ENCODE measurements at places on chromosomes 4 and X. TPM values are rescaled to one million over a fixed set of nuclear protein-coding genes. Genes with fewer than 3 reads are reported as not detected.

Gene WNK3
- 2.4 TPM for total RNA-seq

Gene CD99
- total RNA-seq: 317 TPM

Gene TMPRSS11F
- not detected for total RNA-seq

Gene MGARP
- total RNA-seq: 1.4 TPM

Gene FMR1NB
- not detected for total RNA-seq

Gene TMPRSS11D
- not detected for total RNA-seq

Gene ARMCX2
- 49.8 TPM for total RNA-seq

Gene CLNK
- total RNA-seq: not detected

Gene ADH7
- not detected for total RNA-seq

Gene IRF2
- total RNA-seq: 50.2 TPM

Gene JCHAIN
- total RNA-seq: 13.3 TPM

Gene CFAP47
- 0.18 TPM for total RNA-seq

Gene FBXL5
- 97.4 TPM for total RNA-seq

Gene DTHD1
- total RNA-seq: 0.62 TPM

Gene RXFP1
- not detected for total RNA-seq

Gene WAS
- total RNA-seq: 14.4 TPM

Gene MAGEB17
- total RNA-seq: not detected

Gene ABLIM2
- 44.4 TPM for total RNA-seq

Gene SYP
- total RNA-seq: 4.2 TPM

Gene ZXDA
- 8.8 TPM for total RNA-seq

Gene IL13RA2
- 1.5 TPM for total RNA-seq

Gene HEPH
- total RNA-seq: 21.2 TPM

Gene VCX3B
- not detected for total RNA-seq

Gene NXF2
- total RNA-seq: not detected

Gene USP51
- total RNA-seq: 3.6 TPM

Gene SMIM31
- not detected for total RNA-seq

Gene ODAPH
- total RNA-seq: not detected

Gene CFAP99
- not detected for total RNA-seq

Gene SPANXN3
- total RNA-seq: not detected

Gene SSX2
- total RNA-seq: not detected

Gene SLC26A1
- total RNA-seq: 0.45 TPM

Gene KIF4A
- total RNA-seq: 0.18 TPM

Gene SPP1
- total RNA-seq: 254 TPM

Gene GDPD2
- 0.22 TPM for total RNA-seq

Gene NIPAL1
- total RNA-seq: 6.3 TPM

Gene ZNF630
- total RNA-seq: 5.4 TPM

Gene GK
- 20.3 TPM for total RNA-seq

Gene PRDM8
- total RNA-seq: 8.0 TPM

Measured in sciatic nerve (tissue), 2 donors.